ENCODE measurements at places on chromosomes 7 and 10.

GRCh38 chr7:73869011-73869798, 8.2 kb downstream of the TMEM270 start:
- DNase-seq = no peak

GRCh38 chr7:11358637-11359036, 385.0 kb downstream of the PHF14 start:
- no peak for DNase-seq

DNA sequence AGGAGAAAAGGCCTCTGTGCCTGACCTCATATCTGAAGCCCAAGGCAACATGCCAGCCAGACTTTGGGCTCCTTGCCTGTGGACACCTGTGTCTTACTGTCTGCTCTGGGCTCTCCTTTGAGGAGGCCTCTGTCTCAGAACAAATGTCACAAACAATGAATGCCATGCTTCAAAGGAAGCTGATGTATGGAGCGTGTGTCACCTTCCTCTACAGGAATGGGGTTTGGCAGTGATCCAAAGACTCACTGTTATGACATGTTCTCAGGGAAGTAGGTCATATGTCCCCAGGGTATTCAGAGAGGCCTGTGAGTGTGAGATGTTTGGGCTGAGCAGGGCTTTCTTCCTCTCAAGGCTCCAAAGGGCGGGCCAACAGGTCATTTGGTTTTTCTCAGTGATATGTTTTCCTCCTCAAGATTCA, 38.4 kb downstream of the PTPRE start:
- DNase-seq = no peak

DNA sequence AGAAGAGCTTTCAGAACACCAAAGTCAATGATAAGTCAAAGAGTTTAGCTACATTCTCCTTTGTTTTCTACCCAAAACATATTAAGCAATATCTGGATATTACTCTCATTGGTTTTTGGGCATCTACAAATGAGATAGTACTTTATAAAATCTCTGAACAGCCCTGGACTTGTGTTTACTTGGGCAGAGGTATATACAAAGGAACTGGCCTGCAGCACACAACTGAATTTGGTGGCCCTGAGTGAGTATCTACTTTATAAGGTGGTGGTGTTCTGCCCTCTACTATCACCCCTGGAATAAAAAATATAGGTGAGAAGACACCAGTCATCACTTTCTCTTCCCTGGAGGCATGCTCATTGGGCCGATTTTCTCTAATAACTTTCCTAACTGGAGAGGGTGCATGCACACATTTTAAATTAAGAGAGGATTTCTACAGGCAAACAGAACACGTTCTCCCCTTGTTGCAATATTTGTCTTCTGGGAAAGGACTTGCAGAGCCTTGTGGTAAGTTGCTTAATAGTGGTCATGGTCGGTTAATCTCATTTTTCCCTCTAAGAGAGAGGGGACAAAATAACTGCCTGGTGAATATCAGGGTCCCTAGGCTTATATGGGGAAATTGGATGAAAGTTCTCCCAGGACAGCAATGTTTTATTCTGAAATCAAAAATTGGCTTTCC, 41.1 kb downstream of the OTUD1 start:
- DNase-seq = no peak

- no peak for DNase-seq
These were observed 50.0 kb downstream of the SLC37A3 start for GRCh38 chr7:140348161-140348849.

- DNase-seq = no peak
These were observed 369.6 kb downstream of the KCNMA1 start for GRCh38 chr10:77267703-77268675.

DNA sequence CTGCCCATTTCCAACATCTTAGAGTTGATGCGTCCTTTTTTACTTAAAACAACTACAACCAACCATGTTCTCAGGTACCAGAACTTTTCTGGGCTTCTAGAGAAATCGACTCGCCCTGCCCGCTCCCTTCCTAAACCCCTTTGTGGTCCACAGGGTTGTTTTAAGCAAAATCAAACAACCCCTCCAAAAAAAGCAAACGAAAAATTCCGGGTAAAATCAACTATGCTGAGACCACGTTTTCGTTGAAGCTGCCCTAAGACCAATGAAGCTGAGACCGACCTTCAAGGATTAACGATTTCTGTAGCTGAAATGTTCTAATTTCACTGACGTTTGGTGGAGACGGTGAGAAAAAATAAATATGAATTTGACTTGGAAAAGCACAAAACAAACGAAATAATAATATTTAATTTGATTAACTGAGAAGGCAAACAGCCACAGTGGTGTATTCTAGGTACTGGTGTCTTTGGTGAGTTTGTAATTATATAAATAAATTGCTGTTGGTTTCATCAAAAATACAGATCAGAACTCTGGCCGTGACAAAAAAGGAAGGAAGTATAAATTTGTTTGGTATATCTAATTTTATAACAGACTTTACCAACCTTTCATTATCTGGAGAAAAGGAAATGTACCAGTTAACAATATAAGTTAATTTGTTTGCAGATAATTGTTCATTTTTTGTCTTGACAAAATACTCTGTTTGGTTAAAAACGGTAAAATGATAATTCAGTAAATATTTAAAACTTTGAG, 4.7 kb upstream of the IGF2BP3 start:
- no peak for DNase-seq

- DNase-seq = no peak
These were observed 123.1 kb downstream of the POLR1F start for GRCh38 chr7:19585761-19586160.

DNA sequence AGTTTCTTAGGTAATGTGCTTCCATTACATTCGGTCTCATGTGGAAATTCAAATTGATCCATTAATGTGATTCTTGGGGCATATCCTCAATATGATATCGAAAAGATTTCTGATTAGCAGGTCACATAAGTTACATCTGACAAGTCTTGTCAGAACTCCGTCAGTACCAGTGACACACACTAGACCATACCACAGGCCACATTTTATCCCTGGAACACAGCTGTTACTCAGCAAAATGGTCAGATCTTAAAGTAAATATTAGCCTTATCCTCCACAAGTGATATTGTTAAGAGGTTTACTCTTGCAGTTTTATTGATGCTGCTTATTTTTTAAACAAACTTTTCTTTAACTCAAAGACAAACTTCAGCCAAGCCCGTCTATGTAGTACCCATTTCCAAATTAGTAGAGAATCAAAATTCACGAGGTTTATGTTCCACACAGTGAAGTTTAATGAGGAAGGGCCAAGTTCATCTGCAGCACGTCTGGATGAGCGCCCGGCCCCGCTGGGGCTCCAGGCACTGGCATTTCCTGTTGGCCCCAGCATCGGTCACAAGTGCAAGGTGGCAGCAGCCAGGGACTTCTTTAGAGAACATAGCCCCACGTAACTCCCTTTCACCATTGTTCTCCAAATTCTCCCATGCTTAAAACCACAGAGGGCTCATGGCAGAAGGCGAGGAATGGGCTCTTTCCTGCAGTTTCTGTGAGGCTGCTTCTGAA, 132.2 kb downstream of the VIPR2 start:
- no peak for DNase-seq

DNA sequence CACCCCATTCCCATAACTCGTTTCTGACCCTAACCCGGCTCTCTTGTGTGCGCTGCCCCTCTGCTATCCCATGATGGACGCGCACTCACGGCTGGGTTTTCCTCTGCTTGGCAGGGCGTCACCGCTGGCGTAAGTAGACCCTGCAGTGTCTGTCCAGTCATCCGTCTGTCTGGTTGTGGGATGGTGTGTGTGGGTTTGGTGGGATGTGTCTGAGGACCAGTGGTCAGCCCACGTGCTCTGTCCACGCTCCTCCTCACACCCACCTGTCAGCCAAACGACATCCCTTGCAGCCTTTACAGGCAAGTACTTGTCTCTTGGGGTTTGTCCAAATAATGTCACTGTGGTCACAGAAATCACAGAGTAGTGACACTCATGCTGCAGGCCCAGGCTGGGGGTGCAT, 20.8 kb downstream of the LDB3 start:
- no peak for DNase-seq

- DNase-seq = peak; percentile 50
These were observed 52.8 kb downstream of the EGFR start for GRCh38 chr7:55071411-55072175.

GRCh38 chr7:45404622-45405021, 169.5 kb upstream of the ADCY1 start:
- no peak for DNase-seq

- no peak for DNase-seq
These were observed 2.0 kb upstream of the HOGA1 start for GRCh38 chr10:97582169-97582568.

- DNase-seq = peak; percentile 11
These were observed 174.9 kb downstream of the ELFN1 start for GRCh38 chr7:1844951-1845390.

DNA sequence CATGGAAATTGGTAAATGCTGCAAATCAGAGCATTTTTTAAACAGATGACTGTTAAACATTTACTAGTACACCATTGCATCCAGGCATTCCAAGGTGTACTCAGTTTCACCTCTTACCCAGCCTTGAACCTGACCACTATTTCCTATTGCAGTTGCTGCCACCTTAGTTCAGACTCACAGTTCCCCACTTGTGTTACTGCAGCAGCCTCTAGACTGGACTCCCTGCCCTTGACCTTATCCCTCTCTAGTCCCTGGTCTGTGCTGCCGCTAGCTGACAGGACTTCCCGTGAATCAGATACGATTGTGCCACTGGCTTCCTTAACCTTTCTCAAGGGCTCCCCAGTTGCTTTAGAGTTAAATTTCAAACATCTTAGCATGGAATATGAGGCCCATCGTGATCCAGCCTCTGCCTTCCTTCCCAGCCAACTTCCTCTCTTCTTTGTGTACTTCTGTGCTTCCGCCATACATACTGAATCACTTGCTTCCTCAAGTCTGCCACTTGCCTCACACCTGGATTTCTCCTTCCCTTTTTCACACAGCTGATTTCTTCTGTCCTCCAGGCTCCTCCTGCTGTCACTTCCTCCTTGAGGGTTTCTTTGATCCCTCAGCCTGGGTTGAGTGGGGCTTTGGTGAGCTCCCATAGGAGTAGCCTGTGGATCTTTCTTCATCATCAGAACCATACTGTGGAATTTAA, 118.7 kb upstream of the GJD4 start:
- DNase-seq = no peak

GRCh38 chr7:139698278-139698677, 79.5 kb downstream of the HIPK2 start:
- DNase-seq = no peak

- no peak for DNase-seq
These were observed 370.3 kb downstream of the CDC14C start for GRCh38 chr7:49294611-49295010.

- no peak for DNase-seq
These were observed 82.2 kb downstream of the CFAP58 start for GRCh38 chr10:104435822-104436221.

GRCh38 chr7:89623018-89623672, 531.1 kb upstream of the STEAP1 start:
- peak; percentile 25 for DNase-seq

DNA sequence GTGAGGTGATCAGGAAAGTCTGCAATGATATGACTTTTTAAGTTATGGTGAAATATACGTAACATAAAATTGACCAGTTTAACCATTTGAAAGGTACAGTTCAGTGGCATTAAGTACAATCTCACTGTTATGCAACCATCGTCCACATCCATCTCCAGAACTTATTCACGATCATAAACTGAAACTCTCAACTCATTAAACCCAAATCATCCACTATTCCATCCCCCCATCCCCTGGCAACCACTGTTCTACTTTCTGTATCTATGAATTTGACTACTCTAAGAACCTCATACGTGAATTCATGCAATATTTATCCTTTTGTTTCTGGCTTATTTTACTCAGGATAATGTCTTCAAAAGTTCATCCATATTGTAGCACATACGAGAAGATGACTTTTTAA, 48.4 kb downstream of the TFAM start:
- no peak for DNase-seq

DNA sequence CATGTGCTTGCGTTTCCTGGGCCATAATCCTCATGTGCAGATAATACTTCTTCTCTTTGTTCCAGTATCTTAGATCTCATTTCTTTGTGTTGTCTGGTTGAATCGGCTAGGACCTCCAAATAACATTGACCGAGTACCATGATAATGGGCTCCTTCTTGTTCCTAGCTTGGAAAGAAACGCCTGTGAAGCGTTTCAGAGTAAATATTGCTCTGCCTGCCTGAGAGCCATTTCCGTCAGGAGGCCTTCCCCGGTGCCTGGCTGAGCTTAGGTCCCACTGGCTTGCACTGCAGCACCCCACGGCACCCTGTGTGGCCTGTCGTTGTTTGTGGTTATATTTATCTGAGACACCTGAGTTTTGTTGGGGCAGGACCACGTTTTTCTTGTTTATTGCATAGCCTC, 17.7 kb downstream of the FOXK1 start:
- no peak for DNase-seq

DNA sequence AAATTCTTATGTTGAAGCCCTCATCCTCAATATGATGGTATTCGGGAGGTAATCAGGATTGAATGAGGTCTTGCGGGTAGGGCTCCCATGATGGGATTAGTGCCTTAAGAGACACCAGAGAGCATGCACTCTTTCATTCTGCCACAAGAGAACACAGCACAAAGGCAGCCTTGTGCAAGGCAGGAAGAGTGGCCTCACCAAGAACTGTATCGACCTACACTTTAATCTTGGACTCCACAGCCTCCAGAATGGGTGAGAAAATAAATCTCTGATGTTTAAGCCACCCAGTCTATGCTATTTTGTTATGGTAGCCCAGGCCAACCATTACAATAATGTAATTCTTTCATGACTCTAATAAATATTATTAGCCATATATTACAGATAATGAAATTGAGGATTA, 8.4 kb downstream of the SEM1 start:
- DNase-seq = no peak

- no peak for DNase-seq
These were observed 21.8 kb upstream of the DGKB start for GRCh38 chr7:14924398-14924797.

DNA sequence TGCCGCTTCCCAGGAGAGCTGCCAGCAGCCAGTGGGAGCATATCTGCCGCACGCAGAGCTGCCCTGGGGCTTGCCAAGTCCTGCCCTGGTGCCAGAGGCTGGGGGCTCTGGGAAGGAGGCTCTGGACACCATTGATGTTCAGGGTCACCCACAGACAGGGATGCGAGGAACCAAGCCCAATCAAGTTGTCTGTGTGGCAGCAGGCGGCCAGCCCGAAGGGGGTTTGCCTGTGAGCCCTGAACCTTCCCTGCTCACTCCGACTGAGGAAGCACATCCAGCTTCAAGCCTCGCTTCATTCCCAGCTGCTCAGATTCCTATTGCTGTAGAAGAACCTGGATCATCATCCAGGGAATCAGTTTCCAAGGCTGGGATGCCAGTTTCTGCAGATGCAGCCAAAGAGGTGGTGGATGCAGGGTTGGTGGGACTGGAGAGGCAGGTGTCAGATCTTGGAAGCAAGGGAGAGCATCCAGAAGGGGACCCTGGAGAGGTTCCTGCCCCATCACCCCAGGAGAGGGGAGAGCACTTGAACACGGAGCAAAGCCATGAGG, 94.6 kb downstream of the TACC2 start:
- DNase-seq = no peak

GRCh38 chr7:35513828-35514227, 181.1 kb downstream of the HERPUD2 start:
- DNase-seq = no peak

DNA sequence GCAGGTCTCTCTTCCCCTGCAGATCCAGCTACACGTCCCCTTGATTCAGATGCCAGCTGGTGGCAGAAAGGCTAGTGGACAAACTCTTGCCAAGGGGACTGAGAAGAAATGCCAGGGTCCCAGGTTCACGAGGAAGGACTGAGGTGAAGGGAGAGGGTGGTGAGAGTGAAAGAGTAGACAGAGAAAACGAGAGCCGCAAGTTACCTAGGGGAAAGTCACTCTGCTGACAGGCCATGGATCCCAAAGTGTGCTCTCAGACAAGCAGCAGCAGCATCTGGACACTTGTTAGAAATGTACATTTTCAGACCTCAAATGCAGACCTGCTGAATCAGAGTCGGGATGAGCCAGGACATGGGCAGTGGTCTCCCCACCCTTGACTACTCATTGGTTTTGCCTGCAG, 192.3 kb downstream of the FGFR2 start:
- DNase-seq = no peak

All from head of caudate nucleus (tissue), 42 donors.